Subcutaneous preadipocyte (primary cell): ENCODE measurements at places on chromosomes 7 and 10. TPM values are rescaled to one million over a fixed set of nuclear protein-coding genes. Genes with fewer than 3 reads are reported as not detected.

The MOGAT3 gene
- not detected in 2 replicates for total RNA-seq

The TCERG1L gene
- not detected in 2 replicates for total RNA-seq

The COL28A1 gene
- total RNA-seq = under 0.01 and 0.78 TPM in 2 replicates

The NPC1L1 gene
- total RNA-seq = under 0.01 TPM in 1 of 2 replicates, not detected in the other

The CAMK1D gene
- 2.3 and 3.7 TPM in 2 replicates for total RNA-seq

The CNPY1 gene
- total RNA-seq = not detected in 2 replicates

The TMEM176A gene
- total RNA-seq = 5.5 TPM in 1 of 2 replicates, not detected in the other

The MIOS gene
- total RNA-seq = 36.7 and 47.7 TPM in 2 replicates

The NKX1-2 gene
- not detected in 2 replicates for total RNA-seq

The H2BK1 gene
- not detected in 2 replicates for total RNA-seq

The NXPH1 gene
- not detected in 2 replicates for total RNA-seq

The IFIT5 gene
- total RNA-seq = 19.1 and 21.1 TPM in 2 replicates

The CHN2 gene
- total RNA-seq = under 0.01 and 0.78 TPM in 2 replicates

The EPO gene
- total RNA-seq = not detected in 2 replicates

The OR6V1 gene
- not detected in 2 replicates for total RNA-seq

The MYOF gene
- total RNA-seq = 180 and 193 TPM in 2 replicates

The POMZP3 gene
- total RNA-seq = 6.1 and 7.0 TPM in 2 replicates

The HBP1 gene
- 45.2 and 70.9 TPM in 2 replicates for total RNA-seq
